ENCODE measurements at places on chromosomes 2 and 18. TPM values are rescaled to one million over a fixed set of nuclear protein-coding genes. Genes with fewer than 3 reads are reported as not detected.

SNED1 gene
- total RNA-seq: 80.5 TPM

LAMA1 gene
- 0.34 TPM for total RNA-seq

CSRNP3 gene
- 3.4 TPM for total RNA-seq

DNA sequence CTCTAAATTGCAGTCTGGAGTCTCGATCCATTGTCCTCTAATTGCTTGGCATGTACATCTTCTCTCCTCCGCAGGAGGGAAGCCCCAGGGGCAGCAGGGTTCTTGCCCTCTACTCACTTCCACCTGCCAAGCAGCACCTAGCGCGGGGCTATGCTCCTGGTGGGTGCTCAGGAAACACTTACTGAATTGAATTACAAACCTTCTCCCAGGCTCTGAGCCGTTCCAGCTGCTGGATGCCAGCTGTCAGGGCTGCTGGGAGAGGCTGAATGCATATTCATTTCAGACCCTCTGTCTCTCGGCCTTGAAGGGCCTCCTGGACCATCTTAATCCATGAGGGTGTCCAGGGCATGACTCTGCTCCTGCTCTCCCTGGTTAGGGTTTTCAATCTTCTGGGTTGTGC is 94.0 kb downstream of the CELF4 start:
- no peak for DNase-seq

DNA sequence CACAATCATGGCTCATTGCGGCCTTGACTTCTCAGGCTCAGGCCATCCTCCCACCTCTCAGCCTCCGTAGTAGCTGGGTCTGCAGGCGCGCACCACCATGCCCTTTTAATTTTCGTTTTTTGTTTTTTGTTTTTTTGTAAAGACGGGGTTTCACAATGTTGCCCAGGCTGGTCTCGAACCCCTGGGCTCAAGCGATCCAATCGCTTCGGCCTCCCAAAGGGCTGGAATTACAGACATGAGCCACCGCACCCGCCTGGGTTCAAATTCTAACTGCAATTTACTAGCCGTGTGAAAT is 12.3 kb upstream of the DCTN1 start:
- no peak for DNase-seq

DNA sequence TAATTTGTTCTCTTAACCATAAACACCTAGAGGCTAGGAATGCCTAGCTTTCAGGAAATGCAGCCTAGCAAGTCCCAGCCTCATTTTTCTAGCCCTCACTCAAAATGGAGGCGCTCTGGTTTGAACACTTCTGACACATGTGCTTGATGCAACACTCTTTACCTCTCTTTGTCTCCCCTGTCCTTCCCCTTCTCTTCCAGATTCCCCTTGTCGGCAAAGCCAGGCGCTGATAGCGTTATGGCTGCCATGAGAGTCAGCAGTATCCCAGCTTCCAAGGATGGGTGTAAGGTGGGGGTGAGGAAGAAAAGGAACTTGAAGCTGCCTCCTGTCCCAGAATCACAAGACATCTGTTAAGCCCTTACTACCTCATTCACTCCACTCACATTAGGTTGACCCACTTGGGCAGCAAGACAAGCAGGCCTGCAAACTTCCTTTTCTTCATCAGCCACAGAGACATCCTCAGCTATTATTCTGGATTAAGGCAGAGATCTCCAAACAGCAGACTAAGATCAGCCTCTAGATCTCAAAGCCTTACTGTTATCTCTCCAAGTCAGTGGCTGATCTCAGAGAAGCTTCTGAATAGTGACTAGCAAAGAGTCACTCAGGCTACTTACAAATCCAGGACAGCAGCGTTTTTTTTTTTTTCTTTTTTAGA is 1.9 kb upstream of the ST3GAL5 start:
- DNase-seq: peak; percentile 23

DNA sequence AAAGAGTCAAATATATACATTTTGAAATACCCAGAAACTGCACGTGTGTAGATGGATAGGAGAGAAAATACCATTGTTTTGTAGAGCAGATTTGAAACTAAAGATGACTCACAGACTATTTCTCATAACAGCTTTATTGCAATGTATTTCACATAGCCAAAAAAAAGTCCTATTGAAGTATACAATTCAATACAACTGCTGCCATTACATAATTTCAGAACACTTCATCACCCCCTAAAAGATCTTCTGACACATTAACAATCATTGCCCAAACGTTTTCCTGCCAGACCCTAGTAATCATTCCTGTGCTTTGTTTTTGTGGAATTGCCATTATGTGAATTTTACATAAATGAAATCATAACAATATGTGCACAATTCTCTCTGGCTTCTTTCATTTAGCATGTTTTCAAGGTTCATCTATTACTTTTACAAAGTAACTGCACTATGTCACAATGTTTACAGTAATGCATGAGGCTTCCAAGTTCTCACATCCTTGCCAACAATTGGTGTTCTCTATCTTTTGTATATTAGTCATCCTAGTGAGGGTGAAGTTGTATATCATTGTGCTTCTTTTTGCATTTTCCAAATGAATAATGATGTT is 378.6 kb upstream of the CWC22 start:
- no peak for DNase-seq

DNA sequence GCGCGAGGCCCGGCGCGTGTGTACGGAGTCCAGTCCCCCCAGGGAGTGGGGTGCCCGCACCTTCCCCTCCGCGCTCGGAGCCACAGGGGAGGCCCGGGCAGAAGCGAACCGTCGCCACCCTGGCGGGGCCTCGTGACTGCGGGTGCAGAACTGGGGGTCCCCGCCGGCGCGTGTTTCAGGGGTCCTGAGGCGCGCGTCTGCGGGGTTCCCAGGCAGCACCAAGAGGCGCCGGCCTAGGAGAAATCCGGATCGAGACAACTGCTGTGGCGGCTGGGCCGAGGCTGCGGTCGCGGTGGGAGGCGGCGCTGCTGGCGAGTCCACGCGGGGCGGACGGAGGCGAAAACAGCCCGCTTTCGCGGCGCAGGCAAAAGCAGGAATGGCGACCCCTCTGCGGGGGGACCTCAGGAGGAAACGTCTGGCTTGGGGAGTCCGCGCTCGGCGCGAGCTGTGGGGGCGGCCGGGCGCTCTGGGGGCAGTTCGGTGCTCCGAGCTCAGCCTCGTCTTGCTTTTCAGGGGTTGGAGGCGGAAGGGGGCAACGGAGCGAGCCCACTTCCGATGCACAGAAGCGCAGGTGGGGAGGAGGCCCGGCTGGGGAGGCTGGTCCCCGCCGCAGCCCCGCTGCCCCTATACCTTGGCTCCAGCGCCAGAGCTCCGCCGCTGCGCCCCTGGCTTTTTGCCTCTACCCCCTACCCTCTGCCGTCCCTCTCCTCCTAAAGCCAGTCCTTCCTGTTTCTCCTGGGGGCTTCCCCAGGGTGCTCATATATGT is 81.5 kb upstream of the LDLRAD4 start:
- DNase-seq: peak; percentile 91

- no peak for DNase-seq
These were observed 501.6 kb upstream of the GYPC start for GRCh38 chr2:126154256-126154785.
